ENCODE measurements at places on chromosomes 1 and 21.

DNA sequence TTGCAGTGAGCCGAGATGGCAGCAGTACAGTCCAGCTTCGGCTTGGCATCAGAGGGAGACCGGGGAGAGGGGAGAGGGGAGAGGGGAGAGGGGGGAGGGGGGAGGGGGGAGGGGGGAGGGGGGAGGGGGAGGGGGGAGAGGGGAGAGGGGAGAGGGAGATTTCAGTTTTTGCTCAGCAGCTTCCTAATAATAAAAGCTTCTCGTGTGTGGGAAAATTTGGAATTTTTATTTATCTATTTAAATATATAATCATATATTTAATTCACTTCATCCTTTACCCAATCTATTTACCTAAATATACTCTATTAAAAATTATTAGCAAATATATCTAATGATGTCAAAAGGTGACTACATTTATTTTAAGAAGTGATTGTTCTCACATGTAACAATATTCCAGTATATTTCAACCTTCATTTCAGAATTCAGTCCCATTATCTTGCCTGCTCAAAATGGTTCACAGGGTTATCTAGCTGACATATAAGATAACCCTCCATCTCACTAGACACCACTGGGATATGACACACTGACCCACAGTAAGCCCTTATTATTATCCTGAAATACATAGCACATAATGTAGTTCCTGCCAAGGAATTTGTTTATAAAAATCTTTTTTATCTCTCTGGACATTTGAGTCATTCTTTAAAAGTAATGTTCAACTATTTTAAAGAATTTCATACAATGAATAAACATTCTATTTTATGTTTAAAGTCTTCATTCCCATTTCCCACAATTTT lies 105.9 kb downstream of the GPATCH2 start:
- no peak for DNase-seq

- DNase-seq: no peak
Measured at GRCh38 chr1:153872331-153872730, 50.4 kb downstream of the GATAD2B start.

GRCh38 chr1:162902416-162902815 lies 41.4 kb upstream of the CCDC190 start:
- no peak for DNase-seq

GRCh38 chr1:199173356-199173755 lies 534.5 kb downstream of the PTPRC start:
- no peak for DNase-seq

- DNase-seq: no peak
Measured at GRCh38 chr21:32380940-32381339, 11.9 kb downstream of the URB1 start.

DNA sequence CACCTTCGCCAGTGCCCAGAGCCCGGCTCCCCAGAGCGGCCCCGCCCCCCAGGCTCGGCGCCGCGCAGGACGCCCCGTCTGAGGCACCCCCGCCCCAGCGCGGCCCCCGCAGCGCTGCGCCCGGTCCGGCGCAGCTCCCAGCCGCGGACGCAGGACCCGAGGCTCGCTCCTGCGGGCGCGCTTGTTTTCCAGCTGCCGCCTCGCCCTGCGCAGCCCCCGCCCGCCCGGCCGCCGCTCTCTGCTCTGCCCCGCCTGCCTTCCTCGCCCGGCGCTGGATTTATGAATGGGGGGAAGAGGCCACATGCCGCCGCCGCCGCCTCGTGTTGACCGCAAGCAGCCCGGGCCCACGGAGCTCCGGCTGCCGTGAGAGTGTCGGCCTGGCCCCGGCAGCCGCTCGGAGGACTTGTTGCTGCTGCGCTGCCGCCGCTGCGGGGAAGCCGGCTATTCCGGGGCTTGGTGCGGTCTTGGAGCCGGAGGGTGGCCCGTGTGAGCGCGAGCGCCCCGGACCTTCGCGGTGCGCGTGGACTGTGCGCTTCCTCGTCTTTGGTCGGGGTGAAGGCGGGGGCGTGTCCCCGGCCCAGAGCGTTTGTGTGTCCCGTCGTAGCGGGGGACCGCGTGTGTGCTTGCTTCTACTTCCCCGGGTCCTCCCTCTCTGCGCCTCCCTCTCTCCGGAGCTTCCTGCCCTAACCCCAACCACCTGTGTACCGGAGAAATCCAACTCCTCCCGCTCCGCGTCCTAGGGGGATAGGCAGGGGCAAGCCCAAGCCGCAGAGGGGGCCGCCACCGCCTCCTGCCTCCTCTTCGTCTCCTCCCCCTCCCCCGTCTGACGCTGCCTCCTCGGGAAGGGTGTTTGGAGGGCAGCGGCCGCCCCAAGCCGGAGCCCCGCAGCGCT lies 736 bp downstream of the KCNC4 start:
- DNase-seq: no peak

DNA sequence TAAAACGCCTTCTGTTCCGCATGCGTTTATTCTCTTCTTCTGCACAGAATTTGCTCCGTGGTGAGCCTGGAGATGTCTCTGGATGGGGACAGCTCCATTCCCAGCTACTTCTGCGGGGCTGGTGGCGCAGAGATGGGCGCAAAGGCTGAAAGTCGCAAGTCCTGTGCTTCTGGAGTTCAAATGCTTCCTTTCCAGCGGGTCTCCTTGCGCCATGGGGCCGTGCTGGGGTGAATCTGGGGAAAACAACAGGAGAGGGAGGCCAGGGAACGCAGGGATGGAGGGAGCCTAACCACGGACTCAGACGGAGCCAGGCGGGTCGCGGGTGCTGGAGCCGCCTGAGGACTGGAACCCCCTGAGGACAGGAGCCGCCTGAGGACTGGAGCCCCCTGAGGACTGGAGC lies 2.9 kb upstream of the OR2T12 start:
- peak; percentile 38 for DNase-seq

DNA sequence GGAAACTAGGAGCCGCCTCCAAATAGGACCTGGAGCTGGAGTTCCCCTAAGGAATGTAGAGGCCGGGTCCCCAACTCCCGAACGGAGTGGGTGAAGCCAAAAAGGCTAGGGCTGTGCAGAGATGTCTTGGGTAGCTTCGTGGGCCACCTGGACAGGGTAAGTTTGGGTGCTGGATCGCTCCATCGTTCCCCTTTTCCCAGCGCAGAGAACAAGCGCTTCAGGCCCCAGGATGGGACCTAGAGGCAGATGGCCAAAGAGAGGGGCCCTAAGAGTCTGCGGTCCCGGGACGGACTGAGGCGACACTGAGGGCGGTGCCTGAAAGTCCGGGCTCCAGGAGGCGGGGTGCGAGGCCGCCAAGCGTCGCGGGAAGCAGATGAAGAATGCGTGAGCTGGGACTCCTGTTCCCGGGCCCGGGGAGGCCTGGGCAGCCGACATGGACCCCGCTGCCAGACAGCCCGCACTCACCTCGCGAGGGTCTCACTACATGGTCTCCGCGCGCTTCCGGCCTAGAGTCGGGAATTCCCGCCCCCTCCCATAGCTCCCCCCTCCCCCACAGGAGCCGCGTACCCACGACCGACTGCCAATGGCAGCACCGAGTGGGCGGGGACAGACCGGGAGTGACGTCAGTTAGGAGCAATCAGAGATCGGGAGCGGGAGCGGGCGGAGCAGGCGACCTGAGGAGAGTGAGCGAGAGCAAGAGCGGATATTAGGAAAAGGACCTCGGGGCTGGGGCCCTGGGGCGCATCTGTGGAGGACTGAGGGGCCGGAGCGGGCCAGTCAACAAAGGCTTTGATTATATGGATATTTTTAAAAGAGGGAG lies at the start of gene SLC39A1:
Gene SLC39A1 (minus strand): TSS at position 508 of the 820 bp plus-strand sequence. CDS start 822 bp downstream, outside the sequence.
- DNase-seq: peak; percentile 100

- DNase-seq: no peak
Measured at GRCh38 chr21:16195538-16195910, 465.7 kb downstream of the USP25 start.

DNA sequence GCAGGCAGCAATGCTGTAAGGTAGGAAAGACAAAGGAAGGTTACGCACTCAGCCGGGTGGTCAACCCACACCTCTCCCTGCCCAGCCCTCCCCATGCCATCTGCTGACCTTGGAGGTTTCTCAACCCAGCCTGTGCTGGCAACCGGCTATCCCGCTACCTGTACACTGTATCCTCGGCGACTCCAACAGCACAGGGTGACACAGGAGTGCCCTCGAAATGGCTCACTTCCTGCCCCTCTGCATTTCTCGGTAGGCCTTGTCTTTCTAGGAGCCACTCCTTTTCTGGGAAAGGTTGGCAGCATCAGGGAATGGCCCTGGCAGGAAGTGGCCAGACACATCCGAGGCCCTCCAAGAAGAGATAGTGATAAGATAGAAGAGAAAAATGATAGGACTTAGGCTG lies 124.0 kb downstream of the PROX1 start:
- no peak for DNase-seq

DNA sequence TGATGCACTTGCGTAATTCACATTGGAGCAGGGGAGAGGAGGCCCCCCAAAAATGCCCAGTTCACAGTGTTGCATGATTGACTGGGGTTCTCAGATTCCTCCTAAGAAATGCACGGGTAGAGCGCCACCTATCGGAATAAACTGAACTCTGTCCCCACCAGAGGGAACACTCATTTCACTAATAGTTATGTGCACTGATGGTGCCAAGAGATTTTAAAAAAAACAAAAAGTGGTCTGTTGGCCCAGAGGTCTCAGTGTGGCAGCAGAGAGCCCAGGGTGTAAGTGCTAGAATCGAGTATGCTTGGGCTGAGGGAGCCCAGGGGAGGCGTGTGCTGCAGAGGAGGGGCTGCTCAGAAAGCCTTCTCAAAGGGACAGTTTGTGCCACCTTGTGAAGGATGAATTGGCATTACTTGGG lies 6.9 kb downstream of the PINK1 start:
- no peak for DNase-seq

DNA sequence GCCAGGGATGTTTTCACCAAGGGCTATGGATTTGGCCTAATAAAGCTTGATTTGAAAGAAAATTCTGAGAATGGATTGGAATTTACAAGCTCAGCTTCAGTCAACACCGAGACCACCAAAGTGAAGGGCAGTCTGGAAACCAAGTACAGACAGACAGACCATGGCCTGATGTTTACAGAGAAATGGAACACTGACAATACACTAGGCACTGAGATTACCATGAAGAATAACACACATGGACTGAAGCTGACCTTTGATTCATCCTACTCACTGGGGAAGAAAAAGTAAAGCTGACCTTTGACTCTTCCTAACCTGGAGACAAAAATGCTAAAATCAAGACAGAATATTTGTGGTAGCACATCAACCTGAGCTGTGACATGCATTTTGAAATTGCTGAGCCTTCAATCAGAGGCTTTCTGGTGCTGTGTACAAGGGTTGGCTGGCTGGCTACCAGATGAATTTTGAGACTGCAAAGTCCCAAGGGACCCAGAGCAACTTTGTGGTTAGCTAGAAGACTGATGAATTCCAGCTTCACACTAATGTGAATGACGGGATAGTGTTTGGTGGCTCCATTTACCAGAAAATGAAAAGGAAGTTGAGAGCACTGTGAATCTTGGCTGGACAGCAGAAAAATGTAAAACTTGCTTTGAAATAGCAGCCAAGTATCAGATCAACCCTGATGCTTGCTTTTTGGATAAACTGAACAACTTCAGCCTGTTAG lies 190.4 kb upstream of the KCTD3 start:
- no peak for DNase-seq

- DNase-seq: no peak
Measured at GRCh38 chr1:941015-941587, 17.4 kb downstream of the SAMD11 start.

DNA sequence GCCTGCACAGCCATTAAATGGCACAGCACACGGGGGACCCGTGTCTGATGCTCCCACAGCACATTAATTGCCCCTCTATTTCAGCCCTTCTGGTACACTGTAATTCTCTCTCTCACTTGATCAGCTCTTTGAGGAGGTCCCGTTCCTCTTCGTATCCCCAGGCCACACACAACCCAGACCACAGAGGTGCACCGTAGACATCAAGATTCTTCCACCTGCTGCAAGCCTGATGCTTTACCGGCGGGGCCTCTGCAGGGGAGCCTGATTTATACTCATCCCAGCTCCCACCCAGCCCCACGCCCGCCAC lies 759 bp downstream of the SMYD3 start:
- no peak for DNase-seq

- DNase-seq: no peak
Measured at GRCh38 chr1:188061881-188062280, 1233.1 kb downstream of the PLA2G4A start.

DNA sequence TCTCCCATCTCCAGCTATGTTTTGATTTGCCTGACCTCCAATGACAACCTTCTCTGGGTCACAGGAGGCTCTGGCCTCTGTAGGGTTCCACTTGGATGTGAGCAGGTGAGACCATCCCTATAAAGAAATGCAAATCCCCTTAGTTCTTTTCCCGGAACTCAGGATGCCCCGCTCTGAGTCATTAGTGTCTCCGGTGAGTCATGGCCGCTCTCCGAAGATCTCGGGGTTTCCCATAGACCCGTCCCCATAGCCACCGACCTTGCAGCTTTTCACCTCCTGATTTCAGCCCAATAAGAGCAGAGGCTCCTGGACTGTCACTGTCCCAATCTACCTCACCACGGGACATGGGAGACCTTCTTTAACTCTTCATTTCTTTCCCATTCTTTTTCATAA lies 98.2 kb downstream of the PGBD5 start:
- no peak for DNase-seq

DNA sequence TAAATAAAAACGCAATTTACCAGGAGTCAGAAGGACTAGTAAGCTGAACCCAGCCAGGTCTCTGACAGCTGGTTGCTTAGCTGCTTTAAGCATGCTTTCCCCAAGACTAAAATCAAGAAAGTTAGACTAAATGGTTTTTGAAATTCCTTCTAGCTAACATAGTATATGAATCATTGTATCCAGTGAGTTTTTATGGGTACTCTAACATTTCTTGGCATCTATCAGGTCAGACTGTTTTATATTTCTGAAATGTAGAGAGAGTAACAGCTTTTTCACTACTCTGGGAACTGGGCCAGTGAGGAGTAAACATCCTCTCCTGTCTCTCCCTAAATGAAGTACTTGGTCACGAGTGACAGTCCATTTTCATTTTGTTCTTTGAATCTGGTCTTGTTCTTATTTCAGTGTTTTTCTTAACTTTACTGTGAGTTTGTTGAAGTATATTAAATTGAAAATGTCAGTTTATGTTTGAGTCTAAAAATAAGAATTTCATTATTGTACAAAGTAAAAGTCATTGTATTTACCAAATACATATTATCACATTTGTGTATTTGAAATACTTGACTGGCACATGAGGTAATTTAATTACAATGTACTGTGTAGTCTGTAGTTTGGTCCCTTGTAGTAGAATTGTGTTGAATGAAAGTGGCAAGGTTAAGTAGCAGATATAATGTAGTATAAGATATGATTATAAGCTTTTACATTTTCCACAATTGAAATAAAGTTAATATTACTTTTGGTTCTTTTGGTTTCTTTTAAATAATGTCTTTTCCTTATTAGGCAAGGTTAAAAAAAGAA lies 47.6 kb downstream of the PKN2 start:
- no peak for DNase-seq
